ENCODE measurements at places on chromosomes 6 and 20. TPM values are rescaled to one million over a fixed set of nuclear protein-coding genes. Genes with fewer than 3 reads are reported as not detected.

The COMMD7 gene
- 26.8 TPM for polyA plus RNA-seq

DNA sequence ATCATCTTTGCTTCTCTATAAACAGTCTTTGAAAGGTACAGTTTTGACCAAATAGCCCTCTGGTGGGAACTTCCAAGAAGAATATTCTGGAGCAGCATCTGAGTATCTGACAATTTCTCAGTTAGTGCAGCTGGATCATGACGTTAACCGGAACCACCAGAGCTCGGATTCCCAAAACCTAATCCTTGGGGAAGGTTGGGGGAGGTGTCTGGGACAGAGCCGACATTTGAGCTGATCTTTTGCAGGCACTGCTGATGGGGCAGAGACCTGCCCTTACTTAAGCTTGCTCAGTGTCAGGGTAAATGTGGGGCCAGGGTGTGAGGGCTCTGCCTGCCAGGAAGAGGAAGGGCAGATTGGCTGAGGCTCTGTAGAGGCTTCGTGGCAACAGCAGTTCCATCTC, 416.6 kb downstream of the DHX35 start:
- no peak overlapping the region for H3K4me3 ChIP-seq
- no peak overlapping the region for H3K27ac ChIP-seq
- peak; percentile 9 for DNase-seq
- no peaks in the 10 kb centered on the region for H3K4me1 ChIP-seq
- H3K27me3 ChIP-seq: no peaks in the 10 kb centered on the region
- H3K36me3 ChIP-seq: no peaks in the 10 kb centered on the region

DNA sequence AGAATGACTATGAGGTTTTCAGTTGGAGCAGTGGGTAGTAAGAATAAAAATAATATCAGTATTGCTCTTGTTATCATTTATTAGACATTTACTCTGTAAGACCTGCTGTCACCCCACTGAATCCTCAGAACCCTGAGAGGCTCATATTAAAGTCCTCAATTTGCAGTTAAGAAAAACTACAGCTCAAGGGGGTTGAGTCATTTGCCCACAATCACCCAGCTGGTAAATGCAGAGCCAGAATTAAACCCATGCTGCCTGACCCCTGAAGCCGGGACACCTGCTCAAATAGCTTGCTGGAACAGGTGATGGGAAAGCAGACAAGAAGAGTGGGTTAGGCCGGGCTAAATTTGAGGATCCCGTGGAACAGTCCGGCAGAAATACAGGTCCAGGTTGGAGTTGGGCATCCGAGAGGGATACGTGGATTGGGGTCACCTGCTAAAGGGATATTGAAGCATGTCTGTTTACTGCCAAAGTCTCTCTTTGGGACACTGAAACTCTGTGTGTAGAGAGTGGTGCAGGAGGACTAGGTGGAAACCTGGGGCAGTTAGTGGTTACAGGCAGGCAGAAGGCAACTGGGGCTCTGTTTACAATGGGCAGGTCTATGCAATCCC, 344.1 kb downstream of the CDC5L start:
- no peak overlapping the region for H3K27ac ChIP-seq
- no peaks in the 10 kb centered on the region for H3K4me1 ChIP-seq
- no peaks in the 10 kb centered on the region for H3K36me3 ChIP-seq
- H3K4me3 ChIP-seq: no peak overlapping the region
- DNase-seq: no peak
- no peaks in the 10 kb centered on the region for H3K27me3 ChIP-seq

The LINC00237 gene
- polyA plus RNA-seq: not detected

DNA sequence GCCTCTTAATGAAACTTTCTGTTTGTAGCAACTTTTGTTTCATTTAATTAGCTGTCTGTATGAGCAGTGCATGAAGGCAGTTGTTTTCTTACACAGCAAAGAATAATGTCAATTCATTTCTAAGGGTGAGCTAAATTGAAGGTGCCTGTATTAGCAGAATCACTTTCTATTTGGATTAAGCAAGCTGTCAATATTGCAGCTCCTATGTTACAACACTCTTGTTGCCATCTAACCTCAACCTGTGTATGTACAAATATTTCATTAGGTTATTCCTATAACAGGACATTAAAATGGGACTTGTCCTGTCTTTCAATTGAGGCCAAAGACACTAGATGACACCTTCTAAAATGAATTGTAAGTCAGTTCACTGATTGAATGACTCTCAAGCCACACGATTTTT, 647.5 kb downstream of the UTRN start:
- H3K4me3 ChIP-seq: no peak overlapping the region
- DNase-seq: no peak
- no peaks in the 10 kb centered on the region for H3K4me1 ChIP-seq
- H3K27me3 ChIP-seq: no peaks in the 10 kb centered on the region
- H3K36me3 ChIP-seq: no peaks in the 10 kb centered on the region

DNA sequence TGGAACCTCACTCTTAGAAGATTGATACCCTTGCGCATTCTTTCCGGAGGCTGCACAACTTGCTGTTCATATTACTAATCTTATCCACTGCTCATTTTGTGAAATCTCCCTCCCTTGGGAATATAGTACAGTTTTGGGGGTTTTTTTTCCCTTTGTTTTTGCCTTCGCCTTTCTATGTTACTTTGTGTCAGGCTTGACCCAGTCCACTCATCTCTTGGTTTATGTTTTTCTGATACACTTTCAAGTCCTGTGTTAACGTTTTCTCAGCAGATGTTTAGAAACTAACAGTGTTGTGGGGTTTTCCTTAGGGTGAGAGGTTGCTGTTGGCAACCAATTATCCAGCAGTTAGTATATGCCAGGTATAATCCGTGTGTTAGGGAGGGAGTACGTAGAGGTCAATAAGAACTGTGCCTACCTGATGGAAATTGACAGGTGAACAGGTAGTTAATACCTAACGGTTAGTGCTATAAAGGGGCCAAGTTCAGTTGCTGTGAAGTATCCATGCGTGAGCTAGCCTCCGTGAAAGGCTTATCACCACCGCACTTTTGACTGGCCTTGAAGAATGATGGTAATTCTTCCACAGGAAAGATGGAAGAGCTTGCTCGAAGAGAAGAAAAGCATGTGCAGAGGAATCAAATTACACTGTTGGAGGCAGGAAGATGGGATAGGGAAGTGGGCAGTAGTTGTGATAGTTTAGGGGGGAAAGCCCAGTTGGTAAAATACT, 1.4 kb downstream of the NFYA start:
- no peak for DNase-seq
- peak overlapping the region; percentile 93 for H3K4me3 ChIP-seq
- H3K27ac ChIP-seq: peak overlapping the region; percentile 98
- H3K4me1 ChIP-seq: peaks cover 7% of the 10 kb centered on the region

- no peak overlapping the region for H3K4me3 ChIP-seq
- peaks cover 8% of the 10 kb centered on the region for H3K4me1 ChIP-seq
- peak overlapping the region; percentile 95 for H3K27ac ChIP-seq
- no peaks in the 10 kb centered on the region for H3K36me3 ChIP-seq
- no peak for DNase-seq
Measured at GRCh38 chr6:30881392-30882203, 2.7 kb upstream of the DDR1 start.

The SLC4A11 gene
- 0.87 TPM for polyA plus RNA-seq

- no peak overlapping the region for H3K4me3 ChIP-seq
- no peaks in the 10 kb centered on the region for H3K4me1 ChIP-seq
- H3K27me3 ChIP-seq: no peaks in the 10 kb centered on the region
- no peaks in the 10 kb centered on the region for H3K36me3 ChIP-seq
- H3K27ac ChIP-seq: no peak overlapping the region
Measured at GRCh38 chr6:169083508-169083874, 170.2 kb downstream of the THBS2 start.

DNA sequence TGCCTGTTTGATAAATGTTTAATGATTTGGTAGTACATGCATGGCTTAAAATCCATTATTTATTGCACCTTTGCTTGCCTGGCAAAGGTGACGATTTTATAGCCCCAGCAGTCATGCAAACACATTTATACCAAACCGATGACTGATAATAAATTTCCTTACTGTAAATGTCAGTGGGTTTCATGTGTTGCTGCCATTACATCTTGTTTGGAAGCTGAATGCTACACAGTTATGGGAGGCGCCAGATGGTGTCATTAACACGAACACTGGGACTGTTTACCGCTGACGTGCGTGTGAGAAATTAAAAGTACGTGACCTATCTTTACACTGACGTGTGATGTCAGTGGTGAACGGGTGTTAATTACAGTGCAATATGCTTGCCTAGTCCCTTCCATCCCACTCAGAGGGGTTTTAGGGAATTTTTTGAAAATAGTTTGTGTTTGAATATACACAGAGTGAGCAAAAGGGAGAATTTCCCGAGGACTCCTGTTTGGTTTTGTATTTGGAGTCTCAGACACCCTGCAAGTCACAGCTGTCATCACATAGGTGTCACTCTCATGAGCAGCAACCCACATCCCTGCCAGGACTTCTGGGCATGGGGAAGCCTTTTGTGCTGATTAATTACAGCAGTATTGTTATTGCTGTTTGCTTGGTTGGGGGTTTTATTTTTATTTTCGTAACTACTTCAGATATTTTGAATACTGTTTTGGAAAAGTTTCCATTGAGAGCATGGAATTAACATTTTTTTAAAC, 151.8 kb upstream of the INSM1 start:
- no peaks in the 10 kb centered on the region for H3K27me3 ChIP-seq
- H3K27ac ChIP-seq: no peak overlapping the region
- H3K4me1 ChIP-seq: no peaks in the 10 kb centered on the region

GRCh38 chr6:148508401-148509041, 165.9 kb downstream of the SASH1 start:
- peak overlapping the region; percentile 36 for H3K27ac ChIP-seq
- no peak overlapping the region for H3K4me3 ChIP-seq

The ENPP4 gene
- polyA plus RNA-seq: 9.9 TPM

- H3K4me1 ChIP-seq: no peaks in the 10 kb centered on the region
- no peaks in the 10 kb centered on the region for H3K36me3 ChIP-seq
- no peaks in the 10 kb centered on the region for H3K27me3 ChIP-seq
- H3K4me3 ChIP-seq: no peak overlapping the region
- no peak overlapping the region for H3K27ac ChIP-seq
Measured at GRCh38 chr20:57500962-57501361, 24.0 kb downstream of the CTCFL start.

The TNXB gene
- polyA plus RNA-seq: 18.6 TPM
